ENCODE measurements at places on chromosomes 7 and 10.

- DNase-seq: no peak
Measured at GRCh38 chr7:47914717-47915615, 33.3 kb downstream of the PKD1L1 start.

- DNase-seq: no peak
Measured at GRCh38 chr10:105041956-105042355, 400.9 kb downstream of the SORCS3 start.

DNA sequence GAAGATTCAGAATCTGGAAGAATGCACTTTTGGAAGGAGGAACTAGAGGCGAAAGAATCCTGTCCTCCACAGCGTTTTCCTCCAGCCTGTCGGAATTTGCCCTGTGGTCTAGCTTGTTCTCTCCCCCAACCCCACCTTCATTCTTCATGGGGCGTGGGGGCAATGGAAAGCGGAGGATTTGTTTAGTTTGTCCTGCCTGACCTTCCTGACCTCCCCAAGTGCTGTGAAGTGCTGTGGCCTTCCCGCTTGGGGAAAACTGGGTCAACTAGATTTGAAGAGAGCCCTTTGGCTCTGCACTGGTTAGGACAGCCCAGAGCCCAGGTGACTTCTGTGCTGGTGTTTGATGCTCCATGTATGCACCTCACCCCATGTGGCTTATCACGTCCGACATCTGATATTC lies 49.1 kb downstream of the GATA3 start:
- no peak for DNase-seq

GRCh38 chr7:44158096-44158872 lies 17.2 kb upstream of the MYL7 start:
- no peak for DNase-seq

- DNase-seq: peak; percentile 32
Measured at GRCh38 chr10:3102720-3103427, 35.5 kb downstream of the PFKP start.

DNA sequence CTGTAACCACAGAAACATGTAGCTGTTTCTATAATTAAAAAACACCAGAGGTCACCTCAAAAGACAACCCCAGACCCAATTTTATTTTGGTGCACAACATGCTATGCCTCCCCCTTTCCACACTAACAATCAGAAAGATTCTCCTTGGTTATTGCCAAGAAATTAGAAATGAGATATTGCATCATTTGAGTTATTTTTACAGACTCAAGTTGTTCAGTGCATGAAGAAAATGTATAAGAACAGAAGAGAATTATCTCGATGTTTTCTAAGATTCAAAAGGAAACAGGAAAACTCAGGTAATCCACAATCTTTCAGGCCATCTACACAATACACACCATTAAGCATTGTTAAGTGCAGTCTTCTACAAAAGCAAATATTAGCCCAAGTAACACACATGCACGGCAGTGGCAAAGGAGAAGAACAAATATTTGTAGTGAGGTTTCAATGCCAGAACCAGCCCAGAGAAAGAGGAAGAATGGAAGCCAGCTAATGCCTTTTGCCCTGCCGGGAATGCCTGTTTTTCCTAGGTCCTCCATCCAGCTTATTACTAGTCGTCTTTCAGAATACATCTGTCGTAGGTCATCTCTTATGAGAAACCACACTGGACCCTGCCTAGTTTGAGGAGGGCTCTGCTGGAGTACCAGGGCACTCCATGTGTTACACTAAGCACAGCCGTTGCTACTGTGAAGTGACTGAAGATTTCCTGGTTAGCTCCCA lies 67.6 kb upstream of the C1GALT1 start:
- DNase-seq: no peak

GRCh38 chr10:6647811-6648526 lies 67.9 kb upstream of the PRKCQ start:
- DNase-seq: no peak

- no peak for DNase-seq
Measured at GRCh38 chr10:75555323-75555722, 123.9 kb downstream of the LRMDA start.

DNA sequence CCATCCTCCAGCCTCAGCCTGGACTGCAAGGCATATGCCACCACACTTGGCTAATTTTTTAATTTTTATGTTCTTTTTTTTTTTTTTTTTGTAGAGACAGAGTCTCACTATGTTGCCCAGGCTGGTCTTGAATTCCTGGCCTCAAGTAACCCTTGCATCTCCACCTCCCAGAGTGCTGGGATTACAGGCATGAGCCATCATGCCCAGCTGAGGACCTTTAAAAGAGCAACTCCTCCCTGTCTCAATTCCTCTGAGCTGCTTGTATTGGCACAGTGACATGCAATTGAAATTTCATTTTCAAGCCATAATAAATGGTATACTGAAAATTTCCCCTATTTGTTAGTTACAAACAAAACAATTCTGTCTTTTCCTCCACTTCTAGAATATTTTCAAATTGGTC lies 19.5 kb downstream of the DNAJB9 start:
- DNase-seq: no peak

- DNase-seq: no peak
Measured at GRCh38 chr7:84450772-84451171, 256.2 kb upstream of the SEMA3A start.

- DNase-seq: no peak
Measured at GRCh38 chr10:90985321-90985933, 64.5 kb upstream of the ANKRD1 start.

GRCh38 chr7:19015098-19015497 lies 102.3 kb downstream of the TWIST1 start:
- no peak for DNase-seq

GRCh38 chr7:1758859-1759521 lies 88.9 kb downstream of the ELFN1 start:
- no peak for DNase-seq

GRCh38 chr10:36221101-36221500 lies 579.0 kb upstream of the FZD8 start:
- no peak for DNase-seq

GRCh38 chr7:22447008-22447407 lies 53.0 kb downstream of the STEAP1B start:
- DNase-seq: no peak

DNA sequence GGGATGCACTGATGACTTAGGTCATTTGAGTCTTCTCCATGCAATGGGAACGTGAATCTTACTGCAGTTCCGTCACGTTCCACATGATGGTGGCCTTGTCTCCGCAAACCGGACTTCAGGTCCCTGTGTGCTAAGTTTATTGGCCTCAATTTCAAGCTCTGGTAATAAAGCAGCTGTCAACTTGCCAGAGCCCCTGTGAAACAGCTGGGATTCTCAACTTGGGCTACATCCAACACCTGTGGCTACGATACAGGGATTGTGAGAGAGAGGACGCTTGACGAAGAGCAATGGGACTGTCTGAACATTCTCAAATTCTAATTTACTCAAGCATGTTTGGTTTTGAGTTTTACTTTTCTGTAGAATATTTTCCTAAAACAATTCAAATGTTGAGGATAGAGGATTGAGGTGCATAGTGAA lies 174.2 kb downstream of the PTN start:
- DNase-seq: peak; percentile 45

DNA sequence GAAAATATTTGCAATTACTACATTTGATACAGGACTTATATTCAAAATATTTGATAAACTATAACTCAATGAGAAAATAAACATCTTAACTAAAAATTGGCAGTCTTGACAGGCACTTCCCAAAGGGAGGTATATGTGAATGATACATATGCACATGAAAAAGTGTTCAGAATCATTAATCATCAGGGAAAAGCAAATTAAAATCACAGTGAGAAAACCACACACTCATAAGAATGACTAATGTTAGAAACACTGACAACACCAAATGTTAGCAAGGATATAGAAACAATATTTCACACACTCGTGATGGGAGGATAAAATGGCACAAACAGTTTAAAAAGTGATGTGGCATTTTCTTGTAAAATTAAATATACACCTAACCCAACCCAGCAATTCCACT lies 4.1 kb upstream of the VPS26A start:
- no peak for DNase-seq

GRCh38 chr10:128150045-128150493 lies 23.8 kb upstream of the MKI67 start:
- peak; percentile 7 for DNase-seq

- no peak for DNase-seq
Measured at GRCh38 chr7:27576360-27576944, 86.2 kb downstream of the HIBADH start.

DNA sequence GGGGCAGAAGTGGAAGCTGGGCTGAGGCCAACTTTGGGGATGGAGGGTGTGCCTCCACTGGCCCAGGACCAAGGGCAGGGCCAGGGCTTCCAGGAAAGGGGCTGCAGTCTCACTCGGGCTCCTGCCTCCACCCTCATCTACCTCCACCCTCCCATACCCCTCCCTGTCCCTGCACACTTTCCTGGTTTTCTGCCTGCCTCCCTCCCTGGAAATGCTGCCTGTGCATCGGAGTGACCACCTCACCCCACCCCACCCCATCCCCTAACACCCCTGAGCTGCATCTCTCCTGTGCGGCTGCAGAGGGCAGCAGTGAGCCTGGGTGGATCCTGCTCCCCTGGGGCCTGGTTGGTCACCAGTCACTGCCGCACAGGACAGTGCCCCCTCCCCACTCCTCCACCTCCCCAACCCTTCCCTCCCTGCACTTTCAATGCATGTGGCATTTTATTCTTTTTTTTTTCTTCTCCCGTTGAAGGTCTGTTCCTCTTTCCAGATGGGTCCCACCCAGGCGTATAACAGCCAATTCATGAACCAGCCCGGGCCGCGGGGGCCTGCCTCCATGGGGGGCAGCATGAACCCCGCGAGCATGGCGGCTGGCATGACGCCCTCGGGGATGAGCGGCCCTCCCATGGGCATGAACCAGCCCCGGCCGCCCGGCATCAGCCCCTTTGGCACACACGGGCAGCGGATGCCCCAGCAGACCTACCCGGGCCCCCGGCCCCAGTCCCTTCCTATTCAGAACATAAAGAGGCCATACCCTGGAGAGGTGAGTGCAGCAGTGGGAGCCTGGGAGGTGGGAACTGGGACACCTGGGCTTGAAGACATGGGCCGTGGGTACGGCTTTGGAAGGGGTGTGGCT lies 54.1 kb upstream of the PPIF start:
- no peak for DNase-seq

DNA sequence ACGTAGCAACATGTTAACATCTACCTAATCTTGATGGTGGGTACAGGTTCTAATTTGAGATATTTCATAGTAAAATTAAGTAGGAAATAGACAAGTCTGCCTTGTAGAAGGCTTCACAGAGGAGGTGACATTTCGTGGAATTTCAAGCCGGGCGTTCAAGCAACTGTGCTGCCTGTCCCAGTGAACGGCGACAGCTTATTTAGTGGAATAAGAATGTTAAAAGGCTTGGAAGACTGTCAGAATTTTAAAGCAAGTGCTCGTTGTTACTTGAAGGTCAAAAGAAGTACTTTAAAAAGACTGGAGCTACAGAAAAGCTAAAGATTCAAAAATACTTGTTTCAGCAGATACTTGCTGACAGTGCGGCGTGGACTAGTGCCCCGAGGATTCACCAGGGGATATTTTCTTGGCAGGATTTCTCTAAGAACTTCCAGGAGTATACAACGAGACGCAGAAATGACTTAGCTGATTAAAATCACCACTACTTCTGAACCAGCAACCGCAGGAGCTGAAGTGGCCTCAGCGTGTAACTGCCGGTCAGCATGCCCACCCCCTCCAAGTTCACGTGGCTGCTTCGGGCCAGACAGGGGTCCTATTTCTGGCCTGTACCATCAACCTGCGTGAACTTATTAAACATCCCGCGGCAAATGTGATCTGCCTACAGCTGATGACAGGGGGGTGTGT lies 46.5 kb downstream of the CTBP2 start:
- DNase-seq: no peak

GRCh38 chr7:70042533-70042932 lies 444.3 kb downstream of the AUTS2 start:
- no peak for DNase-seq

- no peak for DNase-seq
Measured at GRCh38 chr7:85509476-85509875, 322.6 kb upstream of the SEMA3D start.

GRCh38 chr10:6498771-6499170 lies 81.3 kb downstream of the PRKCQ start:
- DNase-seq: no peak

- no peak for DNase-seq
Measured at GRCh38 chr7:108252177-108252576, 122.0 kb upstream of the LAMB4 start.

- DNase-seq: no peak
Measured at GRCh38 chr7:95427166-95427565, 7.7 kb downstream of the PON2 start.

DNA sequence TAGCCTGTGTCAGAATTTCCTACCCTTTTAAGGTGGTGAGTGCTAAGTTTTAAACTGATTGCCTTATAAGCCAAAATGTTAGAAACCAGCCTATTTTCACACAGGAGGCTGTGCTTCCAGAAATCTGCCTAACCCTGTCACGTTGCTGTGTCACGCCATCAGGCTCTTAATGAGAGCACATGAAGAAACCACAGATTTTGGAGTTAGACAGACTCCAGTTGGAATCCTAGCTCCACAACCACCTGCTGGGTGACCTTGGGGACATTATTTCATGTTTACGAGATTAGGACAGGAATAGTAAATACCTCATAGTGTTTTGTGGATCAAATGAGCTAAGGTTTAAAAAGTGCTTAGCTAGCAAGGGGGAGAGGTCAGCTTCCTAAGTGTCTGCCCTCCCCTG lies 321.8 kb downstream of the DPP6 start:
- no peak for DNase-seq

DNA sequence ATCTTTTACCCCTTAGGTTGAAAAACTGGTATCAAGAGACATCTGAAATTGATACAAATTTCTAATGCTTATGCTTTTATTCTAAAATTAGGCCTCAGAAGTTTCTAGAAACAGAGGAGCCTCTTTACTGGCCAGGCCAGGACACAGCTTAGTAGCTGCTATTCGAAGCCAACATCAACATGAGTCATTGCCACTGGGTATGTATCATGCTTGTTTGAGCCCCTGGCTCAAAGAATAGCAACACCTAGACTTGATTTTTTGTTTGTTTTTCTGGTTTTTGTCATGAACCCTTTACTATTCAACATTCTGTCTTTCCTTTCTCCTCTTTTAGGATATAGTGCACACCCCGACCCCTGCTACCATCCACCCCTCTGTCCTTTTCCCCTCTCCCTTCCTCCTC lies 90.9 kb upstream of the STK17A start:
- no peak for DNase-seq

DNA sequence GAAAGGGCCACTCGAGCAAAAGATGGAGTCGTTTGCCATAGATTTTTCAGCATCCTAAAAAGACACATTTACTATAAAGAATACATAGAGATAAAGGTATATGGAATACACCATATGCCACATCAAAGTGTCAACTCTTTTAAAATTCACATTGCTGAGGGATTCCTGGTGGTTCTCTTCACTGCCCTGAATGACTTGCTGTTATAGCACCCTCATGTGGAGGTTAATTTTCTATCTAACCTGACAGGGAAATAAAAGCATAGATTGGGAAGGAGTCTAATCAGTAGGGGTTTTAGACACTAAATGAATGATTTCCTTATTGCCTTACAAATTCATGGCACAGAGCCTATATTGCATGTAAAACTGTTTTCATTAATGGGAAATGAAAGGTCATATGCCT lies 25.9 kb downstream of the DNAH11 start:
- DNase-seq: no peak

Data from NCI-H1436 treated with DMSO at 0.1 percent for 48 hours (cell line).